Small intestine (tissue), 16 donors: ENCODE measurements at places on chromosomes 3 and 15. TPM values are rescaled to one million over a fixed set of nuclear protein-coding genes. Genes with fewer than 3 reads are reported as not detected.

- DNase-seq: no peak
Observed at GRCh38 chr15:50107591-50108408, 11.2 kb downstream of the ATP8B4 start.

GRCh38 chr15:81032818-81033217 is 32.1 kb downstream of the TLNRD1 start:
- no peak for DNase-seq

DNA sequence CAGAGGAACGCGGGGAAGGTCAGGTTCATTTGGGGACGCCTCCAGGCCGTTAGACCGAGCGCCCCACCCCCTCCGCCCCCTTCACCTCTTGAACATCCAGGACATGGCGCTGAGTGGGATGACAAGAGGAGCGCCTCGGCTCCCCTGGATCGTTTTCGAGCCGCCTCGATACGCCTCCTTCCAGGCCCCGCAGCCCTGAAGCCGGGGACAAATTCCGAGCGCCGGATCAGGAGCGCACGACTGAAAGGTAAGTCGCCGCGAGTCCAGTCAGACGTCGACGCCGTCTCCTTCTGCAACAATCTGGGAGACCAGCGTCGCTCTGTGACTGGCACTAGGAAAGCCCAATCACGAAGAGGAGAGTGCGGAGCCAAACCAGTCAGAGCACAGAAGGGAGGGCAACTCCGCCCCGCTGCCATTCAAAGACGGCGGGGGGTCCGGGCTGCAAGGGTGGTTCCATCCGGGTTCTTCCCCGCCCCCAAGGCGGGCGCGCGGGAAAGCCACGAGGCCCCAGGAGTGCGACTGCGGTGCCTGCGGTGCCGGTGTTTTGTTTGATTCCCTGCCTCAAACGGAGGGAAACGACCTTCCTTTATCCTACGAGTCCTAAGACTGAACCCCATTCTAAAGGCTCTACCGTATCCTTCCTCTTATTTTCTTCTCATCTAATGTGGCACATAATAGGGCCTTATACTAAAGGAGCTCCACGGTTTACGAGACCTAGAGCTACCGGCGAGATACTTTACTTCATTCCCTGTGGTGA is at the start of gene HLTF:
Gene HLTF (minus strand): TSS at position 302 of the 757 bp plus-strand sequence. CDS start 197 bp downstream, at position 105.
- DNase-seq: peak; percentile 96

SH2D7 gene
- polyA plus RNA-seq: 2.9 TPM

- DNase-seq: no peak
Observed at GRCh38 chr3:45571969-45572368, 22.6 kb upstream of the LIMD1 start.

PLS1 gene
- 279 TPM for polyA plus RNA-seq

- peak; percentile 25 for DNase-seq
Observed at GRCh38 chr3:102163039-102163817, 271.6 kb upstream of the ZPLD1 start.

SLC24A5 gene
- not detected for polyA plus RNA-seq

PP2D1 gene
- not detected for polyA plus RNA-seq

- DNase-seq: peak; percentile 37
Observed at GRCh38 chr3:184157206-184157605, 2.0 kb downstream of the DVL3 start.

GABRR3 gene
- polyA plus RNA-seq: not detected

GRCh38 chr3:25854214-25854613 is 64.3 kb downstream of the OXSM start:
- no peak for DNase-seq

- DNase-seq: no peak
Observed at GRCh38 chr3:9701711-9702110, 1.9 kb upstream of the CPNE9 start.

- no peak for DNase-seq
Observed at GRCh38 chr15:91950631-91951329, 97.3 kb downstream of the SLCO3A1 start.

- DNase-seq: no peak
Observed at GRCh38 chr3:148975248-148975647, 16.1 kb upstream of the GYG1 start.

CCDC80 gene
- polyA plus RNA-seq: 7.4 TPM

IL5RA gene
- polyA plus RNA-seq: 0.09 TPM

- peak; percentile 31 for DNase-seq
Observed at GRCh38 chr15:62121273-62122015, 43.6 kb downstream of the C2CD4B start.

FSTL1 gene
- polyA plus RNA-seq: 2.7 TPM

DNA sequence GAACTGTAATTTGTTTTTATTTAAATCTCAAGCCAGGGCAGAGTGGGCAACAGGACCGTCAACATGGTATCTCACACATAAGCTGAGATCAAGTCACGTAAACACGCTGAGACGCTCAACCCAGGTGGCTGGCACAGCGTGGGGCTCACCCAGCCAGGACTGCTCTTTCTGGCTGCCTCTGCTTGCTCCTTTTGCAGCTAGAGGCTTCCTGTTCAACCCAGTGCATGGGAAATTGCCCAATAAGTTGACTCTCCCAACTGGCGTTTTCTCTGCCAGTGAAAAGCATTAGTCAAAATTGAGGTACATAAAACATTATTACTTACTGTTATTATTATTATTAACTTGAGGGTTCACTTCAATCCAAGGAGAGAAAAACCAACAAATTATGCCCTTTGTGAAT is 398.1 kb downstream of the NR2F2 start:
- DNase-seq: no peak

- DNase-seq: peak; percentile 94
Observed at GRCh38 chr3:124951511-124952281, 17.1 kb upstream of the MUC13 start.

DNA sequence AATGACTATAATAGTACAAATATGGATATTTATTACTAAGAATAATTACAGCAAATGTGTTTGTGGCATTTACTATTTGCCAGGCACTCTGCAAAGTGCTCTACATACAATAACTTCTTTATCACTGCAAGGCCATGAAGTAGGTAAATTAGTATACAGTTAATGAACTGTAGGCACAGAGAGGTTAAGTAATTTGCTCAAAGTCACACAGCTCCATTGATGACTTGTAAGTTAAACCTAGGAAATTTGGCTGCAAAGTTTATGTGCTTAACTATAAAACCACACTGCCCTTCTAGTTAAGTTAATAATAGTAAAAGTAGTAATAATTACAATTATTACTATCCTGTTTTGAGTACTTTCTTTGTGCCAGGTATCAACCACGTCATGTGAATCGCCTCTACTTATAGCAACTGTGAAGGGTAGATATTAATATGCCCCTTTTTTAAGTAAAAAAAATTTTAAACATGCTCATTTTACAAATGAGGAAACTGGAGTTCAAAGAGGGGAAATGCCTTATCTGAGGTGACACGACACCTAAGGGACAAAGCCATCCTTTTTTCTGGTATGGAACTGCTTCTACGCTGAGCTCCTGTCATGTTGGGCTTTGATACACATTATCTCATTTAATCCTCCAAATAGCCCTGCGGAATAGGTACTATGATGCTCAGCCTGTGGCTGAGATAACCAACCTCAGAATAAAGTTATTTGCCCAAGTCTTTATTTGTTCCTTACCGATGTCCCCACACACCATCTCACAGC is 8.5 kb downstream of the BHLHE40 start:
- DNase-seq: no peak
